ENCODE measurements at places on chromosomes 12 and 14.
A peak's percentile ranks its signal among the peaks of the same experiment; 100 is the strongest.

DNA sequence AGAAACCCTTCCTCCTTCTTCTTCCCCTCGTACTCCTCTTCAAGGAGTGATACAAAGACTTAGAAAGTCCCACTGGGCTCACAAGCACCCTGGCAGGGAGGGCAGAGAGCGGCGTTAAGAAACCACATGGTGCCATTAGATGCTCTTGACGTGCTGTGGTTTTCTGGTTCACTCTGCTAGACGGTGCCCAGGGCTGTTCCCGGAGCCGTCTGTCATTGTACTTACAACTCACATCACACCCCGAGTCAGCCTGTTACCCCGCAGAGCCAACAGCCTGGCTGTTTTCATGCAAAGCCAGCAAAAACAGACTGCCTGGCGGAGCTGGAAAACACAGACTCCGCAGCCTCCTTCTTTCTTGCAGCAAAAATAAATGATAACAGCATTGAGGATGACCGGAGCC, 232.6 kb upstream of the TBX3 start:
- DNase-seq, result no peak

GRCh38 chr14:95196268-95196667, 38.9 kb upstream of the DICER1 start:
- DNase-seq, result no peak

GRCh38 chr12:7344833-7345606, 41.1 kb downstream of the ACSM4 start:
- no peak for DNase-seq

DNA sequence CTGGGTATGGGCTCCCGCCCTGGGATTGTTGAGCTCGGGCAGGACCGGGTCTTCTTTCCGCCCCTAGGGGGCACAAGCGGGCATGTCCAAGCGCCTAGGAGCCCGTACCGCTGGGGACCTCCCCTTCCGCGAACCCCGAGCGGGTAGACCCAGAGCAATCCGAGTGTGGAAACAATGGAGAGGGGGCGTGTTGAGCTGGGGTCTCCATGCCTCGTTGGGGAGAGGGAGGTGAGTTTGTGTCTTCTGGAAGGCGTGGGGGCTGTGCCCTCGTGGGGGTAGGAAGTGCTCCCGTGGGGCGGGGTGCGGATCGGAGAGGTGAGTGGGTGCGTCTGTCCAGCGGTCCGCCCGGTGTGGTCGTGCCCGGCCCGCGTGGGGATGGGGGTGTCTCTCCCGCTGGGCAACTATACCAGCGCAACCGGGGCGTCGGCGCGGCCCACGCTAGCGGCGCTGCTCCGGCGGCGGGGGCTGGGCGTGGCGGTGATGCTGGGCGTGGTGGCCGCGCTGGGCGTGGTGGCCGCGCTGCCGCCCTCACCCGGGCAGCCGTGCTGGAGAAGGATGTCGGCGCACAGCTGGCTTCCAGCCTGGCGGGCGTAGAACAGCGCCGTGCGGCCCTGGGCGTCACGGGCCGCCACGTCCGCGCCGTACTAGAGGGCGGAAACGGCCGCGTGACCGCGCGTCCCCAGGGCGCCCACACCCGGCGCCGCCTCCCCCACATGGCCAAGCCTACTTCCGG, 12.2 kb downstream of the AGAP2 start:
- DNase-seq, result peak; percentile 87

DNA sequence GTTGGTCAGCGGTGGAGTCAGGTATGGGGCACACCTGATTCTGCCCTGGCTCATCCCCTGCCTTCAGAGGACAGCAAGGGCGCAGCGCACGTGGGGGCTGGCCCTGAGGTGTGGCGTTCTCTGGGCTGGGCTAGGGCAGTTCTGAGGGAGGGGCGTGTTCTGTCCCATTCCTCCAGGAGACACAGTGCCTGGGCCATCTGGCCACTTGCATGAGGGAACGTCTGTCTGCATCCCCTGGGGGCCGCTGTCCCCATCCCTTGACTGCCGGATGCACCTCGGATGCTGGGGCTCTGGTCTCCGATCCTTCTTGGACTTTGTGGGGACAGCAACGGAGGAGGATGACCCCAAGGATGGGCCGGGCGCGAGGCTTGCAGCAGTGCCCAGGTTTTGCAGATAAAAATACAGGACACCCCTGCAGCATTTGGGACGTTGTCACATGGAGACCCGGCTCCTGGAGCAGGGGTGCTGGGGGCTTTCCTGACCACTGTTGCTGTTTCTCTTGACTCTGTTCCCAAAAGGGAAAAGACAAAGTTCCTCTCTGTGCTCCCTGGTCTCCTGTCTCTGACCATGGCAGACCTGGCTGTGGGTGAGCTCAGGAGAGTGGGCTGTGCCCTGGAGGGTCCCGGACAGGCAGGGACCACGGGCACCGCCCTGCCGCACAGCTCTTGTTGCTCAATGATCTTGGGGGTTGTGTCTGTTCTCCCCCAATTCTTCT, 6.9 kb downstream of the MTA1 start:
- DNase-seq, result no peak

- no peak for DNase-seq
These were observed 27.8 kb downstream of the FBXL14 start for GRCh38 chr12:1566449-1567135.

DNA sequence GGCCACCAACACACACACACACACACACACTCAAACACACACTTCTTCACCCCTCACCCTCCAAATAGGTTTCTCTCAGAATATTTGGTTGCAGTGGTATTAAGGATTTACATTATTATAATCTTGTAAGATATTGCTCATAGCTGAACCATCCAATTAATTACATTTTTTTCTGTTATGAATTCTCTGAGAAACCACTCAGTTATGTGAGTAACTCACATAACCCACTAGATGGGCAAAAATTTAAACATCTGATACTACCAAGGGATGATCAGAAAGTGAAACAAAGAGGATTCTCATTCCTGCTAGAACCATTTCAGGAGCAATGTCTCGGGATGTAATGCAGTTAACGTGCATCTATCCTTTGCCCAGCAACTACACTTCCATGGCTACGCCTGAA, 31.6 kb downstream of the TMTC1 start:
- DNase-seq, result peak; percentile 56

DNA sequence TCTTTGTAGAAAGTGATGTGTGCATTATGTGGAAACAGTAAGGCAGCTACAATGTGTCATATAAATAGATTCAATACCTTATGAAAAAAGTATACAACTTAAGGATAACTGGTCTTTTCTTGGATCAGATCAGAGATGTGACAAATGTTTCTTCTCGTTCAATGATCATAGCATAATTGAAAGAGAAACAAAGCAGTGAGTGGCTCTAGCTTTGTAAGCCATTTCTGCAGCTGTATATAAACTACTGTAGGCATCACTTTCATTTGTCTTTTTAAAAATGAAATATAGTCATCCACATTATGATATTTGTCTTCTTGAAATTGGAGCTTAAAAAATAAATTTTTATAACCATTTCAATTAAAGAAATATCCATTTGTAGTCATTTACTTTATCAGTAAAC, 63.8 kb upstream of the LMO3 start:
- DNase-seq, result no peak

DNA sequence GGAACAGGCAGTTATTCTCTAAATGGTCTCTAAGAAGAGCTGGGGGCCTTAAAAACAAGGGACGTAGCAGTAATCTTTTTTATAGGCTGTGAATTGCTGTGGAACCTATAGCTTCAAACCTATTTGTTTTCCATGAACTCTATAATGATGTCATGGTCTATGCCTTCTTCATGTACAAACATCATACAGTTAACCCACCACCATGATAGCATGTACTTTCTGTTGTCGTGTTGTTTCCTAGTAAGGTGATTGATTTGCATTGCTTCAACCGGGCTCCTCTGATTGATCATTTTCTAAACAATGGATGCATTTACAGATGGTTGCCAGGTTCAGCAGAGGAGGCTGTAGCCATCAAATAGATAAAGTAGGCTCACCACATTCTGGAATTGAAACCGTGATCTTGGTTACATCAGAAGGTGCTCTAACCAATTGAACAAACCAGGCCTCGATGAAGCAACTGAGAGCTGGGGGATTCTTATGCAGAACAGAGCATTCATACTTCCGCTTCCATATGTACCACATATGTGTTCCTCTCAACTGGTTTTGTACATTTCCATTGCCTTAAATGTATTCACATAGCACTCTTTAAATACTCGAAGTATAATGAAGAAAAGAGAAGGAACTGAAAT, 25.6 kb upstream of the PCNX1 start:
- no peak for DNase-seq

DNA sequence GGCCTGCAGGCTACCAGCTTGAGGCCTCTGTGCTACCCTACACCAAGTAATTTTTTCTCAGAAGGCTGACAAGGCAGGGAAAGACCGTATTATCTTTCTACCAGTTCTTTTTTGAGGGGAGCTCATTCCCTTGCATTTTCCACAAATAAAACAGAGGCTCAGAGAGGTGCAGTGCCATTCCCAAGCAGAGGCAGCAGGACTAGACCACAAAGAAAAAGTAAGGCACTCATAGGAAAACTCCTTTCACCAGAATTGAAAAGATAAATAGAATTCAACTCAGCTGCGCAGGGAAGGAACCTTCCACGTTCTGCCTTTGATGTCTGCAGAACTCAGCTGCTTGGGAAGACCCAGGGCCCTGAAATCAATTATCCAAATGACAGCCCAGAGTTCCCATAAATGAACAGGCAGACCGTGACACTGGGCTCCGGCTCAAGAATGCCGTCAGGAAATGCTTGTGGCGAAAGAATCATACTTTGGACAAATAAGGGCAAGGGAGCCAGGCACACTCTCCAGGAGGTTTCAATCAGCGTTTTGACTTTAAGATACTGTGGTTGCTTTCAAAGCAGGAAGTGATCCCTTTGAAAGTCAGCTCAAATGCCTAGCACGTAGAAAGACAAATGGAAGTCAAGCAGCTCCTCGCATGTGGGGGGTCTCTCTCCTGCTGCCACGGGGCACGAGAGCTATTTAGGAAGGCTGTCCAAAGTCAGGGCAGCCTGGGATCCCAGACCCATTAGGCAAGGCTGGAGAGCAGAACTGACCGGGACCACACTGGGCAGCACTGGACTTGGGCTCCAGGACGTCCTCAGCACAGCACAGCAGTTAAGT, 14.0 kb downstream of the KCTD10 start:
- DNase-seq, result peak; percentile 99

DNA sequence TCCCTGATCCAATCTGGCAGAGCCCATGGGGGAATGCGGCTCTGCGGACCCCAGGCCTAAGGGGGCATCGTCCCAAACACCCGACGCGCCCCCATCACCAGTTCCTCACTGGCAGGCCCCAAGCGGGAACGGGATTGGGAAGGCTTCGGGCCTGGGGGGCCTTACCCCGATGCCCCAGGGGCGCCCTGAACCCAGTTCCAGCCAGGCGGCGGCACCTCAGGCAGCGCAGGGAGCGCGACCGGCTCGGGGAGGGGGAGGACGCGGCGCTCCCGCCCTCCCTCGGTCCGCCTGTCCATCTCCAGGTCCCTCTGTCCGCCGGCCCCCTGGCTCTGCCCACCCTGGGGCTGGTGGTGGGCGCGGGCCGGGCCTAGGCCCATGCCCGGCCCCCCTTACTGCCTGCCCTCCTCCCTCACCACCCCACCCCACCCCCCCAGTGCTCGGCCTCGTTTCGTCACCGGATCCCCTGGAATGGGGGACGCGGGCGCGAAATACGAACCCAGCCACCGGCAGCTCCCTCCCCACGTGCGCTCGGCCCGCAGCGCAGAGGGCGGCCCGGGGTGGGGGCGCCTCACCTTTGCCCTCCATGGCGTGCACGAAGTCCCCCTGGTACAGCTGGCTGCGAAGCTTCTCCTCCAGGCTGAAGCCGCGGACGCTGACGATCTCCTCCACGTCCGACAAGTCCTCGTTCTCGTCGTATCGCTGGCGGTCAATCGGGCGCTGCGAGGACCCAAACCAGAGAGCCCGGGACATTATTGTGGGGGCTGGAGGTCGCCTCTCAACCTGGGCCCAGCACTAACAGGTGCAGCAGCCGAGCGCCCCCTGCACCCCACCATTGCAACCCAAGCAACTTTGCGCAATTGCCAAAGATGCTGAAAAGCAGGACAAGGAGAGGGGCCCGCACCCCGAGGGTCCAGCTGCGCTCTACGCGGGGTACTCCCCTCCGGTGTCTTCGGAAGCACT, 2.3 kb downstream of the KDM2B start:
- DNase-seq, result no peak
